DND-41 (cell line): ENCODE measurements at places on chromosomes 7 and 10.

- H3K27ac ChIP-seq, result no peak overlapping the region
- 0 out of 2 replicates have a peak, but pooled peaks cover 6% of the 10 kb centered on the region for H3K4me1 ChIP-seq
- H3K4me3 ChIP-seq, result no peak overlapping the region
- H3K27me3 ChIP-seq, result no peaks in the 10 kb centered on the region
Observed at GRCh38 chr7:5387711-5388245, 35.9 kb downstream of the TNRC18 start.

- peaks cover 11% of the 10 kb centered on the region for H3K27me3 ChIP-seq
- H3K27ac ChIP-seq, result no peak overlapping the region
- H3K4me1 ChIP-seq, result no peaks in the 10 kb centered on the region
- H3K36me3 ChIP-seq, result no peaks in the 10 kb centered on the region
- no peak overlapping the region for H3K4me3 ChIP-seq
- DNase-seq, result no peak
Observed at GRCh38 chr7:117781707-117782106, 91.5 kb downstream of the CTTNBP2 start.

DNA sequence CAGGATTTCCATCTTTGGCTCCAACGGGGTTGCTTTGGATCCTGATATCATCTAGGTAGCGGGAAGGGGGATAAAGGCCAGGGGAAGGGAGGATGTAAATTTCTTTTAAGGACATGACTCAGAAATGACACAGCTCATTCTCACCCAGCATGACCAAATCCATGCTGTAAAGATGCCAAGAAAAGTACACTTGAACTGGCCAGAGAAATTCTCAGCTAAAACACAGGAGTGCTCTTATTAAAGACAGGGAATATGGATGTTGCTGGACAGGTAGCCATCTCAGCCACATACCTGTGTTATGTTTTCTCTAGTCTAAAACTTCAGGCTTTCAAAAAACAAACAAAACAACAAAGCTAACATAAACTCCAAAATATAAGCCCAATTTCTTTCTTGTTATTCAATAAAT is 68.3 kb downstream of the NAMPT start:
- H3K27me3 ChIP-seq, result peaks cover 7% of the 10 kb centered on the region
- H3K4me1 ChIP-seq, result no peaks in the 10 kb centered on the region
- DNase-seq, result no peak
- H3K27ac ChIP-seq, result no peak overlapping the region
- H3K36me3 ChIP-seq, result no peaks in the 10 kb centered on the region
- H3K4me3 ChIP-seq, result no peak overlapping the region

- no peak overlapping the region for H3K27ac ChIP-seq
- H3K4me1 ChIP-seq, result no peaks in the 10 kb centered on the region
- DNase-seq, result no peak
- H3K36me3 ChIP-seq, result no peaks in the 10 kb centered on the region
- H3K27me3 ChIP-seq, result no peaks in the 10 kb centered on the region
Observed at GRCh38 chr7:136036336-136036735, 59.2 kb upstream of the MTPN start.

DNA sequence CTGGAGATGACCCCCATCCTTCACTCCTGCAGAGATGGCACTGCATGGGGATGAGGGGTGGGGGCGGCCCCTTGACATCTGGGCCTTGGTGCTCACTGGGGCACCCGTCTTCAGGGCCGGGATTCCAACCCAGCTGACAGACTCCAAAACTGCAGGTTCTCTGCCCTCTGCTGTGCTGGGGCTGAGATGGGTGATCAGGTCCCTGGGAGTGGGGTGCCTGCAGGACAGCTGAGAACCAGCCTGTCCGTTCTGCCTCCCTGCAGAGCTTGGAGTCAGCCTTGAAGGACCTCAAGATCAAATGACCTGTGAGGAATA is 14.3 kb downstream of the PDAP1 start:
- H3K27me3 ChIP-seq, result no peaks in the 10 kb centered on the region
- H3K36me3 ChIP-seq, result peaks cover 96% of the 10 kb centered on the region
- H3K4me1 ChIP-seq, result no peaks in the 10 kb centered on the region

- no peak overlapping the region for H3K4me3 ChIP-seq
- H3K27ac ChIP-seq, result no peak overlapping the region
- DNase-seq, result no peak
- H3K27me3 ChIP-seq, result no peaks in the 10 kb centered on the region
- H3K4me1 ChIP-seq, result peaks cover 9% of the 10 kb centered on the region; the same call in 1 of the 2 replicates
- H3K36me3 ChIP-seq, result no peaks in the 10 kb centered on the region
Observed at GRCh38 chr7:33191340-33191739, 62.0 kb downstream of the BBS9 start.

- no peak for DNase-seq
- no peak overlapping the region for H3K27ac ChIP-seq
- H3K36me3 ChIP-seq, result no peaks in the 10 kb centered on the region
- no peak overlapping the region for H3K4me3 ChIP-seq
Observed at GRCh38 chr10:52769966-52770365, 2.6 kb downstream of the MBL2 start.

DNA sequence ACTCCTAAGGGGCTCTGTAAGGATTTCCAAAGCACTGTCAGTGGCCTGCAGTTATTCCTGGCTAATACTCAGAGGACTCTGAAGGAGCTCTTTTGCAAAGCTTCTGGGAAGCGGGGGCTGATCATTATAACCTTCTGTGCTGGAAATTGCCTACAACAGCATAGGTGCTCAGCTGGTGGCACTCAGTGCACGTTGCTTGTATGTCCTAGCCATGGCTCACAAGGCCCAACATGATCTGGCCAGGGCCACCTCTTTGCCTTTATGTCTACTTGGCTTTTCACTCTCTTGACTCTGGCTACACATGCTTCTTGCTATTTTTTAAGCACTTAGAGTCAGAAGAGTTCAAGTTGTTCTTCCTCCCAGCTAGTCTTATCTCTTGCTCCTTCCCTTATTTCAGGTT is 17.5 kb downstream of the LAMB4 start:
- no peaks in the 10 kb centered on the region for H3K36me3 ChIP-seq
- H3K4me3 ChIP-seq, result no peak overlapping the region
- no peaks in the 10 kb centered on the region for H3K27me3 ChIP-seq
- DNase-seq, result no peak
- H3K27ac ChIP-seq, result no peak overlapping the region

DNA sequence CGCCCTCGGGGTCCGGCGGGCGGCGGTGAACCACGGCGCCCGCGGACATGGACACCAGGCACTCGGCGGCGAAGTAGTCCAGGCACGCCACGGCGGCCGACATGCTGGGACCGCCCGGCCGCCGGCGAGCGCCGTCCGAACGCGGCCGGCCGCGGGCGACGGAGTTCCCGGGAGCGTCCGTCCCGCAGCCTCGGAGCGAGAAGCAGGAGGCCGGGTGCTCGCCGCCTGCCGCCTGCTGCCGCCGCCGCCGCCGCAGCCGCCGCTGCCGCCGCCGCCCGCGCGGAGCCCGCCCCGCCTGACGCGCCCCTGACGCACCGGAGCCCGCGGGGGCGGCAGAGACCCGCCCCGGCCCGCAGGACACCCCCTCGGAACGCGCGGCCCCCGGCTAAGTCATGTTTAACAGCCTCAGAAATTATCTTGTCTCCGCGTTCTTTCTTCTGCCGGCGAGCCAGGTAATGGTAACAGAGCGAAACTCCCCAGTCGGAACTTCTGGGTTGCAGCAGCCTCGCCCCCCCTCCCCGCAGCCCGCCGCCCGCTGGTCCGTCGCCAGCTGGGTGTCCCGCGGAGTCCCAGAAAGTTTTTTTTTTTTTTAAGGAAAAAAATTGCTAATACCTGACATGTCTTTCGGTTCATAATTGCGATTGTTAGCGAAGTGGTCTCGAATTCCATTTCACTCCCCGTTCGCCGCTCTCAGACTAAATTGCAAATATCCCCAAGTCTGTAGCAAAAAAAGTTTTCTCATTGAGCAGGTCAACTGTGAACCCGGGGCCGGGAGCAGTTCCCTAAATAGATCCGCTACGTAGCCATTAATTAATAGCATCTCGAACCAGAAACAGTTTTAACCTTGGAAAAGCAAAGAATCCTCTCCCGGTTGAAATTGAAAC is at the start of gene KLF14:
Gene KLF14 (minus strand): TSS at position 277 of the 884 bp plus-strand sequence. CDS start 174 bp downstream, at position 103.
- H3K27me3 ChIP-seq, result peaks cover 46% of the 10 kb centered on the region
- H3K27ac ChIP-seq, result no peak within 1 kb of the TSS
- no peak for DNase-seq
- H3K36me3 ChIP-seq, result no peaks in the 10 kb centered on the region
- H3K4me3 ChIP-seq, result no peak within 1 kb of the TSS

GRCh38 chr10:134247-135131 is 766 bp upstream of the ZMYND11 start:
- H3K4me1 ChIP-seq, result peaks cover 39% of the 10 kb centered on the region
- H3K4me3 ChIP-seq, result peak overlapping the region; percentile 71
- peaks cover 2% of the 10 kb centered on the region; the same call in 1 of the 2 replicates for H3K36me3 ChIP-seq
- peak overlapping the region; percentile 90 for H3K27ac ChIP-seq
- no peaks in the 10 kb centered on the region for H3K27me3 ChIP-seq

DNA sequence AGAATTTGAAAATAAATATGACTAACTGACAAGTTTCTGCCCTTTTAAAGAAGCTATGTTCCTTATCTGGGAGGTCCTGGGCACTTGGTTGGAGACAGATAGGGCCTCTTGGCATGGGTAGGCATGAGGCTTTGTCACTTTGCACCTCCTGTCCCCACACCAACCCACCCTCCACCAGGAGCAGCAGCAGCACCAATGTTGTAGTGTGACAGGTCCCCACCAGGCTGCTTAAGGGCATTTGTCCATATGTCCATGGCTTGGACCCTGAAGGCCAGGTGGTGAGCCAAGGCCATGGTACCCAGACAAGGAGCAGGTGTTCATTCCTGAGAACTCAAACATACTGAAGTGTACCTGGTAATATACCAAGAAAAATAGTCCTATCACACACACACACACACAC is 629.1 kb downstream of the ACTR3B start:
- H3K4me1 ChIP-seq, result no peaks in the 10 kb centered on the region
- H3K36me3 ChIP-seq, result no peaks in the 10 kb centered on the region
- H3K27ac ChIP-seq, result no peak overlapping the region
- H3K27me3 ChIP-seq, result no peaks in the 10 kb centered on the region

GRCh38 chr10:92923416-92923815 is 75.1 kb downstream of the EXOC6 start:
- no peaks in the 10 kb centered on the region for H3K27me3 ChIP-seq
- no peaks in the 10 kb centered on the region for H3K4me1 ChIP-seq
- no peak overlapping the region for H3K4me3 ChIP-seq
- H3K36me3 ChIP-seq, result peaks cover 25% of the 10 kb centered on the region; the same call in 1 of the 2 replicates

DNA sequence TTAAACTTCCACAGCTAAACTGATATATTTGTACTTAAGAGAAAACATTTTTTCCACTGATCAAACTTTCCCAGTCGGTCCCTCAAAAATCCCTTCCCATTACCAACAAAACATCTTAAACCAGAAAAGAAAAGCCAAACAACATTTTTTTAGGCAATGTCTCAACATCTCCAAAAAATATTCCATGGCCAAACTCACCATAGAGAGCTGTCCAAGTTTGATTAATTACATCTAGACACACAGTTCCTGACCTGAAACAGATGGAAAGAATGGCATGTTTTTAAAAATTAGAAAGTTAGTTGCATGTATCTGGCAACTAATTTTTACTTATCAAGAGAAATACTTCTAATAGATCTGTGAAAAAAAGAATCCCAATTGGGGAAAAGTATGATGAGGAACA is 95.4 kb downstream of the UBE2H start:
- no peak overlapping the region for H3K4me3 ChIP-seq
- H3K36me3 ChIP-seq, result no peaks in the 10 kb centered on the region
- H3K27me3 ChIP-seq, result no peaks in the 10 kb centered on the region
- H3K27ac ChIP-seq, result no peak overlapping the region

GRCh38 chr7:83528925-83529423 is 120.0 kb downstream of the SEMA3E start:
- H3K36me3 ChIP-seq, result no peaks in the 10 kb centered on the region
- H3K27ac ChIP-seq, result no peak overlapping the region
- H3K4me1 ChIP-seq, result no peaks in the 10 kb centered on the region
- no peak for DNase-seq
- no peak overlapping the region for H3K4me3 ChIP-seq

DNA sequence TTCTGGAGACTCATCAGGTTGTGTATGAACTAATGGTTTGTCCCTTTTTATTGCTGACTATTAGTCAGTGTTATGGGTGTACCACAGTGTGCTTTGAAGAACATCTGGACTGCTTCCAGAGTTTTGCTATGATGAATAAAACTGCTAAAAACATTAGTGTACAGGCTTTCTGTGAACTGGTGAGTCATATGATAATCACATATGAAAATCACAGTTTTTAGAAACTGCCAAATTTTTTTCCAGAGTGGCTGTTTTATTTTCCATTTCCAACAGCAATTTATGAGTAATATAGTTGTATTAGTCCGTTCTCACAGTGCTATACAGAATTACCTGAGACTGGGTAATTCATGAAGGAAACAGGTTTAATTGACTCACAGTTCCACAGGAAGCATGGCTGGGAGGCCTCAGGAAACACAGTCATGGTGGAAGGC is 281.2 kb upstream of the VSTM2A start:
- H3K27me3 ChIP-seq, result no peaks in the 10 kb centered on the region
- no peak for DNase-seq
- H3K36me3 ChIP-seq, result no peaks in the 10 kb centered on the region

DNA sequence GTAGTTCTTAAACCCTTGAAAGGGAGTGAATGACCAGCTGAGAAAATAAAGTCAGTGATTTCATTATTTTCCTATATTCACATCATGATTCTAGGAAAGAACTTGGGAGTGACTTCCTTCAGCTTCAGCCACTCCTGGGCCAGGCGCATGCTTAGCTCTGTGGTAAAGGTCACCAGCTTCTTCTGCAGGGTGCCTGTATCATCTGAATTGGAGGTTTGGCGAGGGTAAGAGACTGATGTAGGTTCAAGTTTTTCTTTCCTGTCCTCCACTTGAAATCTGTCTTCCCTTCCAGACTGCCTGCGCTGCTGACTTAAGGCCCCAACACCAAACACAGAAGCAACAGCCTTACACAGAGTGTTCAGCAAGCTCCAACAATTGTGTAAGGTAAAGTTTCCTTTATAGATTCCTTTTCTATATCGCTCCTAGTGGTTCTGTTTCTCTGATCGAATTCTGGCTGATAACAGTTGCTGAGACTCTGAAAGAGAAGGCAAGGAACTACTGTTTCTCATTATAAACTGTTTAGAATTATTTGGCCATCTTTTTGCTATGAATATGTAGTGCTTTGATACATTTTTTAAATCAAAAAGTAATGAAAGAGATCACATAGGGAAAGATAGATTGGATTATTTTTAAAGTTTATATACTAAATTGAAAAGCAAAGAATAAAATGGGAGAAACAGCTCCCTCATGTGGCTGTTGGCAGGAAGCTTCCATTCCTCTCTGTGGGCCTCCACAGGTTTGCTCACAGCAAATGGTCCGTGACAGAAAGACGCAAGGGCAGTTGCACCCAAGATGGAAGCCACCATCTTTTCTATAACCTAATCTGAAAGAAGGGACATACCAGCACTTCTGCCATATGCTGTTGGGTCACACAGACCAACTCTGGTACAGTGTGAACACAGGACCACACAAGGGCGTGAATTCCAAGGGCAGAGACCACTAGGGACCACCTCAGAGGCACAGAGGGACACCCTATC is 14.0 kb downstream of the GATAD1 start:
- H3K4me1 ChIP-seq, result no peaks in the 10 kb centered on the region
- no peaks in the 10 kb centered on the region for H3K27me3 ChIP-seq
- peaks cover 4% of the 10 kb centered on the region for H3K36me3 ChIP-seq
- no peak overlapping the region for H3K4me3 ChIP-seq
- peak; percentile 33 for DNase-seq

DNA sequence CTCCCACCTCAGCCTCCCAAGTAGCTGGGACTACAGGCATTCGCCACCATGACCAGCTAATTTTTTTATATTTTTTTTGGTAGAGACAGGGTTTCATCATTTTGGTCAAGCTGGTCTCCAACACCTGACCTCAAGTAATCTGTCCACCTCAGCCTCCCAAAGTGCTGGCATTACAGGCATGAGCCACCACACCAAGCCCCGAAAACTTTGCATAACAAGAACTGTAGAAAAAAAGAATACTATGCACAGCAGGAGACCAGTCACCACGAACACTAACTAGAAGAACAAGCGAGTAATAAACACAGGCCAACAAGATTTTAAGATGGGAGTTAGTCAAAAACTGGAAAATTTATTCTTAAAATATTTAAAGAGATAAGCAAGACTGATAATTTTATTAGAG is 447.0 kb downstream of the ETV1 start:
- no peak overlapping the region for H3K4me3 ChIP-seq
- H3K4me1 ChIP-seq, result no peaks in the 10 kb centered on the region
- DNase-seq, result no peak
- no peaks in the 10 kb centered on the region for H3K27me3 ChIP-seq
